ENCODE measurements at places on chromosomes 11 and 22. TPM values are rescaled to one million over a fixed set of nuclear protein-coding genes. Genes with fewer than 3 reads are reported as not detected.
A peak's percentile ranks its signal among the peaks of the same experiment; 100 is the strongest.

- H3K27ac ChIP-seq, result no peak overlapping the region
- peaks cover 26% of the 10 kb centered on the region for H3K4me1 ChIP-seq
- H3K27me3 ChIP-seq, result no peaks in the 10 kb centered on the region
- no peak overlapping the region for H3K4me3 ChIP-seq
- peaks cover 3% of the 10 kb centered on the region for H3K36me3 ChIP-seq
These were observed 39.6 kb downstream of the LIF start for GRCh38 chr22:30206944-30207343.

STK33 gene
- 0.18 TPM for total RNA-seq

DNA sequence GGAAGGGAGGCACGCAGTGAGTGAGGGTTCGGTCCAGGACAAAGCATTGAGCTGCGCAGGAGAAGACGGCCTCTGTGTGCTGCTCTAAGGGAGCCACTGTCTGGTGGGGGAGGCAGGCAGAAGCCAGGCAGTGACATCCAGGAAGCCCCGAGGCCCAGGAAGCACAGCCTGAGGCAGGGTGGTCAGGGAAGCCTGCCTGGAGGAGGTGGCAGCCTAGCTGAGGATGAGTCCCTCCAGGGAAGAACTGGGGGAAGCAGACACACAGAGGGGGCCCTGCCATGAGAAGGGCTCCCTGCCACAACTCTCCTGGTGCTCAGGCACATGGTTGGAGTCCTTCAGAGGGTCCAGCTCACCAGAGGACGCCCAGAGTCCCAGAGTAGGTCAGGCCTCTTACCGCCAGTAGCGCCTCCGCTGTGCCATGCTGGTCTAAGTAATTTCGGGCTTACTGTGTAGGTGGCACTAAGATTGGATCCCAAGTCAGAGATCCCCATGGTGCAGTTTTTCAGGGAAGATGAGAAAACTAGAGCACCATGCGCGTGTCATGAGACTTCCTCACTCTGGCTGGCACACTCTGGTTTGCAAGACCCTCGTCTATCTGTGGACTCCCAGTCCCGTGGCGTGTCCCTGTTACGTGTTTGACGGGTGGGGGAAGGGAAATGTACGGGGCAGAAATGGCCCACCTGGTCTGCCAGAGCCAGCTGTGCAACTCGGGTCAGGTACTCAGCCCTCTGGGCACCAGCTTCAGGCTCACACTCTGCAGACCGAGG, 887.2 kb downstream of the BRD1 start:
- no peaks in the 10 kb centered on the region for H3K36me3 ChIP-seq
- DNase-seq, result peak; percentile 5
- H3K27ac ChIP-seq, result no peak overlapping the region
- no peak overlapping the region for H3K4me3 ChIP-seq
- no peaks in the 10 kb centered on the region for H3K27me3 ChIP-seq
- H3K4me1 ChIP-seq, result no peaks in the 10 kb centered on the region

GRCh38 chr11:36098087-36098486, 154.2 kb downstream of the LDLRAD3 start:
- no peak for DNase-seq
- H3K36me3 ChIP-seq, result no peaks in the 10 kb centered on the region
- H3K27ac ChIP-seq, result no peak overlapping the region
- H3K27me3 ChIP-seq, result no peaks in the 10 kb centered on the region
- H3K4me3 ChIP-seq, result no peak overlapping the region
- no peaks in the 10 kb centered on the region for H3K4me1 ChIP-seq

DNA sequence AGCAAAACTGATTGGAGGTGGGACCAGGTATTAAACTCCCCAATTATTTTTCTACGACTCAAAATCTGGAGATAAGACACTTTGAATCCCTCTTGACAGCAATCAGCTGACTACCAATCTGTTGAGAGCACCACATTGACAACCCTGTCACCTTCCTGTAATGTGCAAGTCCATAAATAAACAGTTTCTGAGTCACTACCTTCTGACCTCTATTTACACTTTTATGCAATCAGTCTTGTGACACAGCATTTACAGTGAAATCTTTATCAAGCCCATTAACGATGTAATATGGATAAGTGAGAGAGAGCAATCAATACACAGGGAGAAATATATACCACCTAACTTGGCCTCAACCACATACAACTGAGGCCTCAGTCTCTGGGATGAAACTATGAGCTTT, 283.7 kb upstream of the ANO5 start:
- H3K36me3 ChIP-seq, result no peaks in the 10 kb centered on the region
- no peak overlapping the region for H3K27ac ChIP-seq
- no peak overlapping the region for H3K4me3 ChIP-seq
- no peak for DNase-seq

OR4D5 gene
- total RNA-seq, result not detected

CD3D gene
- total RNA-seq, result 467 TPM

NNMT gene
- not detected for total RNA-seq

- H3K4me3 ChIP-seq, result no peak overlapping the region
- no peaks in the 10 kb centered on the region for H3K36me3 ChIP-seq
- no peak for DNase-seq
- H3K27me3 ChIP-seq, result peaks cover 8% of the 10 kb centered on the region
These were observed 8.9 kb downstream of the HPX start for GRCh38 chr11:6431861-6432260.

ATG2A gene
- 37.4 TPM for total RNA-seq

- DNase-seq, result no peak
- H3K4me1 ChIP-seq, result no peaks in the 10 kb centered on the region
- H3K27me3 ChIP-seq, result no peaks in the 10 kb centered on the region
These were observed 120.7 kb downstream of the MPPED1 start for GRCh38 chr22:43532301-43533155.

DNA sequence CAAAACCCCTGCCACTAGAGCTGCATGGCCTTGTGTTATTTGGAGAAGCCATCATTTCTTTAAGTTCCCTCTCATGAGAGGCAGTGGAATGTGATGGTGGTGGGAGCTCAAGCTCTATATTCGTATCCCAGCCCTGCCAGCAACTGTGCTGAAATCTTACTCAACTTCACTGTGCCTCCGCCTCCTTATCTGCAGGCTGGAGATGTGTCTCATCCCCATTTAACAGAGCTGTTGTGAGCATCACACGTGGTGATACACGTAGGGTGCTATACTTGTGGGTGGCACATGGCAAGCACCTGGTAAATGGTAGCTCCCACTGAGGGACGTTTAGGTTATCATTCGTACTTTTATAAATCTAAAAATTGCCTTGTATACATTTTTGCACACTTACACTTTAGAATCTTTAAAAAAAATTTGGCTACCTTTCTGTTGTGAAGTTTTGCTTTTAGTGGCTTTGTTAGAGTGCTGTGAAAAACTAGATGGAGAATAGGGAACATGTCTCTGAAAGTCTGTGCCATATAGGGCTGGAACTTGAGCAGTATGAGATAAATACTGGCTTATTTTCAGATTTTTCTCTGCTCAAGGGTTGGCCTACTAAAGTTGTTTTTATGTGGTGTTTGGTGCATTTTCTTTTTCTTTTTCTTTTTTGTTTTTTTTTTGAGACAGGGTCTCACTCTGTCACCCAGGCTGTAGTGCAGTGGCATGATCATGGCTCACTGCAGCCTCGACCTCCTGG, 23.2 kb downstream of the TNRC6B start:
- peaks cover 57% of the 10 kb centered on the region for H3K4me1 ChIP-seq
- DNase-seq, result no peak
- H3K27me3 ChIP-seq, result no peaks in the 10 kb centered on the region
- H3K27ac ChIP-seq, result no peak overlapping the region
- H3K4me3 ChIP-seq, result no peak overlapping the region
- H3K36me3 ChIP-seq, result peaks cover 12% of the 10 kb centered on the region

- no peak overlapping the region for H3K4me3 ChIP-seq
- no peaks in the 10 kb centered on the region for H3K36me3 ChIP-seq
- H3K27me3 ChIP-seq, result peaks cover 11% of the 10 kb centered on the region
- no peaks in the 10 kb centered on the region for H3K4me1 ChIP-seq
These were observed 39.1 kb upstream of the ACCSL start for GRCh38 chr11:44008698-44009097.

DNA sequence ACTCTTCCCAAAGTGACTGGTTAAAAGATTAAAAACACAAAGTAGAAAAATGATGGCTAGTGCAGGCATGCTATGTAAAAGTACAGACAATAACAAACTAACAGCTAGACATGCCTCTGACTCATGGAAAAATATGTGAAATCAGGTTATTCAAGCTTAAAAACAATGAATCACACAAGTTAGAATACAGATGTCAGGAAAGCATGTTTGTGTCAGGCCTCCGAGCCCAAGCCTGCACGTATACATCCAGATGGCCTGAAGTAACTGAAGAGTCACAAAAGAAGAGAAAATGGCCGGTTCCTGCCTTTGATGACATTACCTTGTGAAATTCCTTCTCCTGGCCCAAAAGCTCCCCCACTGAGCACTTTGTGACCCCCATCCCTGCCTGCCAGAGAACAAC, 110.1 kb downstream of the NOX4 start:
- no peak overlapping the region for H3K4me3 ChIP-seq
- no peak overlapping the region for H3K27ac ChIP-seq
- H3K27me3 ChIP-seq, result no peaks in the 10 kb centered on the region
- no peak for DNase-seq
- no peaks in the 10 kb centered on the region for H3K36me3 ChIP-seq
- H3K4me1 ChIP-seq, result no peaks in the 10 kb centered on the region

- H3K36me3 ChIP-seq, result peaks cover 9% of the 10 kb centered on the region
- peaks cover 8% of the 10 kb centered on the region for H3K4me1 ChIP-seq
- H3K27me3 ChIP-seq, result no peaks in the 10 kb centered on the region
- no peak overlapping the region for H3K4me3 ChIP-seq
These were observed 133.7 kb downstream of the BCR start for GRCh38 chr22:23313791-23314567.

DNA sequence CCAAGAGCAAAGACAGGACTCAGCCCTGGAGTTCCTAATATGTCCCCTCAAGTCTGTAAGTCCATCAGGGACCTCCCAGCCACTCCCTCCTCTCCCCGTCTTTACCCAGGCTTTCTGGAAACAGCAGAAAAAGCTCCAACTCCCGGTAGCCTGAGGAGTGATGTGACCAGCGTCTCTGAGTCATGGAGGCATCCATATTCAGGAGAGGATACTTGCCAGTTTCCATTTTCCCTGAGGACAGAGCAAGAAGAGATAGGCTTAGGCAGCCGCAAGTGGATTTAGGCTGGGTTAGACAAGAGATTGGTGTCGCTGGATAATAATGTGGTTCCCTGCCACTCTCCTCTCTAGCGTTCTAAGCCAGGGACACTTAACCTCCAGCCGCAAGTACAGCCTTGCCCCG, 206.6 kb downstream of the GRIK4 start:
- H3K36me3 ChIP-seq, result no peaks in the 10 kb centered on the region
- H3K27me3 ChIP-seq, result peaks cover 11% of the 10 kb centered on the region
- DNase-seq, result no peak
- no peak overlapping the region for H3K4me3 ChIP-seq
- peaks cover 2% of the 10 kb centered on the region for H3K4me1 ChIP-seq
- H3K27ac ChIP-seq, result no peak overlapping the region

- no peak overlapping the region for H3K4me3 ChIP-seq
- no peak overlapping the region for H3K27ac ChIP-seq
- no peaks in the 10 kb centered on the region for H3K27me3 ChIP-seq
- H3K4me1 ChIP-seq, result peaks cover 26% of the 10 kb centered on the region
- peaks cover 37% of the 10 kb centered on the region for H3K36me3 ChIP-seq
- DNase-seq, result no peak
These were observed 7.1 kb upstream of the ATG16L2 start for GRCh38 chr11:72807021-72807693.

IFITM1 gene
- total RNA-seq, result 1,010 TPM

GRCh38 chr11:116515664-116516184, 257.1 kb downstream of the BUD13 start:
- no peak overlapping the region for H3K4me3 ChIP-seq
- no peak for DNase-seq

HIC2 gene
- 4.0 TPM for total RNA-seq

DNA sequence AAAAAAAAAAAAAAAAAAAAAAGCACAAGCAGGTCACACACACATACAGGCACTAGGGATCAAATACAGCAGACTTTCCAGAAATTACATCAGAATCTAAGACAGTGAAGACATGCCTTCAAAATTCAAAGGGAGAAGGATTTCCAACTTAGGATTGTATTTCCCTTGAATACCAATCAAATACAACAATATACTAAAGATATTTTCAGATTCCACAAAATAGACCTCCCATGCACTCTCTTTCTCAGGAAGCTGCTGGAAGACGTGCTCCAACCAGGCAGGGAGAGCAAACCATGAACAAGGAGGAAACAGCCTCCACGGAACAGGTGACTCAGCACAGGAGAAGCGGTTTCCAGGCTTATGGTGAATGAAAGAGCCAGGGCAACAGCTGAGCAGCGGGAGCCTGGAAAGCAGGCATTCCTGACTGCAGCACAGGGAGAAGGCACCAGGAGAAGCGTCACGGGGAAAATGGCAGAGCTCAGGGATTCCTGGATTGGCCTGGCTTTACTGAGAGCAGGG, 32.0 kb downstream of the TMEM184B start:
- H3K27ac ChIP-seq, result no peak overlapping the region
- no peaks in the 10 kb centered on the region for H3K27me3 ChIP-seq
- H3K4me3 ChIP-seq, result no peak overlapping the region

GRCh38 chr11:3091846-3092602, 34.8 kb upstream of the CARS1 start:
- peaks cover 4% of the 10 kb centered on the region for H3K4me1 ChIP-seq
- no peak overlapping the region for H3K27ac ChIP-seq

SLC22A6 gene
- total RNA-seq, result not detected

OR2AG1 gene
- total RNA-seq, result not detected

GRCh38 chr11:45176996-45177395, 30.6 kb downstream of the PRDM11 start:
- no peak for DNase-seq
- H3K36me3 ChIP-seq, result no peaks in the 10 kb centered on the region
- peaks cover 3% of the 10 kb centered on the region for H3K4me1 ChIP-seq
- peaks cover 30% of the 10 kb centered on the region for H3K27me3 ChIP-seq
- no peak overlapping the region for H3K27ac ChIP-seq

THRSP gene
- not detected for total RNA-seq

GRCh38 chr11:74669211-74670160, 61.7 kb downstream of the CHRDL2 start:
- H3K27ac ChIP-seq, result no peak overlapping the region
- no peaks in the 10 kb centered on the region for H3K36me3 ChIP-seq
- H3K27me3 ChIP-seq, result no peaks in the 10 kb centered on the region
- no peaks in the 10 kb centered on the region for H3K4me1 ChIP-seq

- no peak overlapping the region for H3K4me3 ChIP-seq
- H3K36me3 ChIP-seq, result peaks cover 12% of the 10 kb centered on the region
- H3K27me3 ChIP-seq, result no peaks in the 10 kb centered on the region
- DNase-seq, result no peak
- peaks cover 6% of the 10 kb centered on the region for H3K4me1 ChIP-seq
These were observed 27.2 kb upstream of the DNAJB7 start for GRCh38 chr22:40889116-40889515.

BLID gene
- not detected for total RNA-seq

Measured in activated CD4-positive, alpha-beta memory T cell treated with anti-CD3 and anti-CD28 coated beads, Interleukin-2, amount 10 ng/mL, durations not matched to agents 7 days and 5 days (primary cell).